NAMALWA (cell line): ENCODE measurements at places on chromosomes 5 and 9.
A peak's percentile ranks its signal among the peaks of the same experiment; 100 is the strongest.

DNA sequence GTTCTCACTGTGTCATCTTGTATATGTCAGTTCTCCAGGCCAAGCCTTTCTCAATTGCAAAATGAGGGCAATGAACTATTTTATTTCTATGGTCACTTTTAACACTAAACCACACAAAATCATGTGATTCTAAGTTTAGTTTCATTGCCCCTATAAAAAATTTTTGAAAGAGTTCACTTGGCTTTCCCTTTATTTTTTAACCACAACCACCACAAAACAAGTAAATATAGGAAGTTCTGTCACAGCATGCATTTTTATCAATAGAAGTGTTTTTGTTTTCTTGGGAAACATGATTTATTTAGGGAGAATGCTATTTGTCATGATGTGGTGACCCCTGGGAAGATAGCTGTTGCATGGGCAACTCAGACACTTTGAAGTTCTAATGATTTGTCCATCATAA, 169.1 kb downstream of the CSNK1G3 start:
- DNase-seq = no peak

DNA sequence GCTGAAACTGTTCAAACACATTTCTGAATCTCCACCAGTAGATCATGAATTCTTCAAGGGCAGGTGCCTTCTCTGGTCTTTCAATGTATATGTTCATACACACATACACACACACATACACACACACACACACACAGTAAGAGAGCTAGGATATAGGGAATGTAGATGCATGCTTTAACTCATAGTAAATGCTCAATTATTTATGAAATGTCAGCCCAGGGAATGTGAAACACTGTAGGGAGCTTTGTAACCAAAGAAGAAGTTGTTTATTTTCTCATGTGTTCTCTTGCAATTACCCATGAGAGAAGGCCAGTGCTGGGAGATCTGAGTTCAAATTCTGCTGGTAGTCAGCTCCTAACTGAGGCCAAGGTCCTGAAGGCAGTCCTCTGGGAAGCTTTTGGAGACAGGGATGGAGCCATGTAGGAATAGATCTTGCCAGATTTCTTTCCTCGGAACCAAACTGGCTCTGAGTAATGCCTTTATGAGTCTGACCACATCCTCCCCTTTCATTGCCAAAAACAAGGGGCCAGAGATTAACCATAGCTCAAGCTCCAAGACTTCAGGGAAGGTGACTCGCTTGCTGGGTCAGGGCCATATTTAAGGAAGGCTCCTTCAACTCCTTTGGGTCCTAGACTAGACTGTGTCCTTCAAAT, 487.0 kb upstream of the TNC start:
- no peak for DNase-seq

GRCh38 chr5:95838556-95838955, 16.0 kb upstream of the GLRX start:
- no peak for DNase-seq

GRCh38 chr9:109912726-109913460, 132.9 kb downstream of the PALM2AKAP2 start:
- peak; percentile 37 for DNase-seq

DNA sequence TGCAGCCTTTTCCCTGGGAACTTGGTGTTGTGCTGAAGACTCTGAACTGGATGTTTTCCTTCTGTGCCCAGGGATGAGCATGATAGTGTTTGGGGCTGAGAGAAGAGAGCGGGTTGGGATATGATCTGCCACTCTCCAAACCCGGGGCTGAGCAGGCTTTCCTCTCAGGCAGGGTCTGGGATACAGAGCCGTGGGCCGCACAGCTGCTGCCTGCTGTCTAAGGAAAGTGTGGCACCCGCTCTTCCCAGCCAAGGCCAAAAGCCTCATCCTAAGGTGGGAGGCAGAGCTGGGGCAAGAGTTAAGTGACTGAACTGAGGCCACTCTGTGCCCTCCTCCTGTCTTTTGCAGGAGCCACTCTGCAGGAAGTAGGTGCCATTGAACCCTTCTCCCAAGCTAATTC, 83.6 kb upstream of the PITX1 start:
- DNase-seq = no peak

GRCh38 chr5:155044591-155044990, 31.0 kb downstream of the KIF4B start:
- no peak for DNase-seq

DNA sequence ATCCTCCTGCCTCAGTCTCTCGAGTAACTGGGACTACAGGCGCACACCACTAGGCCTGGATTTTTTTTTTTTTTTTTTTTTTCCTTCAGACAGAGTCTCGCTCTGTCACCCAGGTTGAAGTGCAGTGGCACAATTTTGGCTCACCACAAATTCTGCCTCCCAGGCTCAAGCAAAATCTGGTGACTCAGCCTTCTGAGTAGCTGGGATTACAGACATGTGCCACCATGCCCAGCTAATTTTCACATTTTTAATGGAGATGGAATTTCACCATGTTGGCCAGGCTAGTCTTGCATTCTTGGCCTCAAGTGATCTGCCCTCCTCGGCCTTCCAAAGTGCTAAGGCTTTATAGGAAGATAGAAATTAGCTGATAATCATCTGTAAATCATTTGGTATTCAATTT, 43.9 kb downstream of the NSA2 start:
- DNase-seq = no peak

GRCh38 chr5:16713386-16713928, 96.7 kb upstream of the RETREG1 start:
- no peak for DNase-seq

- DNase-seq = peak; percentile 95
Observed at GRCh38 chr9:104968025-104968982, 40.3 kb upstream of the ABCA1 start.

GRCh38 chr5:17312358-17312757, 94.9 kb downstream of the BASP1 start:
- no peak for DNase-seq

GRCh38 chr5:170843870-170844269, 17.9 kb upstream of the RANBP17 start:
- DNase-seq = no peak

- DNase-seq = no peak
Observed at GRCh38 chr5:14219800-14220512, 76.8 kb downstream of the TRIO start.

GRCh38 chr9:114187827-114188226, 32.5 kb downstream of the COL27A1 start:
- no peak for DNase-seq

DNA sequence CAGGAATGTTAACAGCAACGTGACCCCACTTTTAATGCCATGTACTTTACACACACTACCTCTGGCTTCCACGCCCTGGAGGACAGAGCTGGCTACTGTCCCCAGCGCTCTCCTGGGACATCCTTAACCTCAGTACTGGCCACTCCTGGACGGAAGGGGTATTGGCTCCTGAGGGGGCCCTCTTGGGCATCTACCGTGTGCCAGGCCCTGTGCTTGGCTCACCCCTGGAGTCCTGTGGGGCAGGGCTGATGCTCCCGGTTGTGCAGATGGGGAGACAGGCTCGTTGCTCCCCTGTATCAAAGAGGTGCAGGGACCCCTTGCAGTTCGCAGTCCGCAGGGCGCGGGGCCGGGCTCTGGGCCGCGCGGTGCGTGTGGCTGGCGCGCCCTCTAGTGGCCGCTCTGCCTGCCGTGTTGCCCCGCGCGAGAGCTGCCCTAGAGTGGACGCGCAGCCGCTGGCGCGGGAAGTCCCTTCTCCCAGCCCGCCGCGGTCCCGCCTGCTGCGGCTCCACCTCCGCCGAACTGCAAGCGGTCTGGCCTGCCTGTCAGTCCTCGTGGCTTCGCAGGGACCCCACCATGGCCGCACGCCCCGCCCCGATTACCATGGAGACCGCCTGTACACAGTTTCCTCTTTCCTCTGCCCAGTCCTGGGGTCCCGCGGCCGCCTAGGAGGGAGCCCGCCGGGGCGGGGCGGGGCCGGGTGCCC, at the start of gene WDR38:
TSS of gene WDR38 (plus strand) at position 632 of the 703 bp plus-strand sequence. CDS start 72 bp downstream, outside the sequence.
- peak; percentile 83 for DNase-seq

GRCh38 chr5:126851501-126852011, 74.6 kb downstream of the LMNB1 start:
- no peak for DNase-seq

- peak; percentile 22 for DNase-seq
Observed at GRCh38 chr5:3362606-3362910, 233.1 kb upstream of the IRX1 start.

DNA sequence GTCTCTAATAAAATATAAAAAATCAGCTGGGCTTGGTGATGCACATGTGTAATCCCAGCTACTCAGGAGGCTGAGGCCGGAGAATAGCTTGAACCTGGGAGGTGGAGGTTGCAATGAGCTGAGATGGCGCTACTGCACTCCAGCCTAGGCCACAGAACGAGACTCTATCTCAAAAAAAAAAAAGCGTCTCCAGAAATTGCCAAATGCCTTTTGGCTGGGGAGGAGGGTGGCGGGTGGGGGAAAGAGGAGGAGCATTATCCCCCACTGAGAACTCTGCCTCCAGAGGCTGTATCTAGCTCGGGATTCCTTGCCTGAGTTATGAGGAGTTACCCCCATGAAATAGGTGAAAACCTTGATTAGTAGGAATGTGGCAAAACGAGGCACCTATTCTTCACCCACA, 4.8 kb downstream of the ROPN1L start:
- no peak for DNase-seq

GRCh38 chr9:10875752-10876151, 262.9 kb upstream of the PTPRD start:
- DNase-seq = no peak

DNA sequence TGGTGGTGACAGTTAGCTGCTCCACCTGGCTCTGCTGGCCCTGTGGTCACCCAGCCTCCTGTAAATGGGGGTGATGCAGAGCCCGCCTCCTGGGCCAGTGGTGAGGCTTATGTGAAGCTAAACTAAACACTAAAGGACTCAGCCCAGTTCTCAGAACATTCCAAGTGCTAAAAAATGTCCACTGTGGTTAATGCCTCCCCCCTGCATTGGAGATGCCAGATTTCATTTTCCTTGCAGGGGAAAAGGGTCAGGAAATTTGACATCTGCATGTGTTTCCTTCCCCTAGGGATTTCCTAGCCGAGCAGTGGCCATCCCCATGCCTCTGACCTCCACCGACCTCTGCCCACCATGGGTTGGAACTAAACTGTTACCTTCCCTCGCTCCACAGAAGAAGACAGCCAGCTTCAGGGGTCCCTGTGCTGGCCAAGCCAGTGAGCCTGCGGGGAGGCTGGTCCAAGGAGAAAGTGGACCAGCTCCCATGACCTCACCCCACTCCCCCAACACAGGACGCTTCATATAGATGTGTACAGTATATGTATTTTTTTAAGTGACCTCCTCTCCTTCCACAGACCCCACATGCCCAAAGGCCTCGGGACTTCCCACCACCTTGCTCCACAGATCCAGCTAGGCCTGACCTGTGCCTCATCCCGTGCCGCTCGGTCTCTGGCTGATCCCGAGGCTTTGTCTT, 13.0 kb downstream of the CD74 start:
- peak; percentile 38 for DNase-seq

DNA sequence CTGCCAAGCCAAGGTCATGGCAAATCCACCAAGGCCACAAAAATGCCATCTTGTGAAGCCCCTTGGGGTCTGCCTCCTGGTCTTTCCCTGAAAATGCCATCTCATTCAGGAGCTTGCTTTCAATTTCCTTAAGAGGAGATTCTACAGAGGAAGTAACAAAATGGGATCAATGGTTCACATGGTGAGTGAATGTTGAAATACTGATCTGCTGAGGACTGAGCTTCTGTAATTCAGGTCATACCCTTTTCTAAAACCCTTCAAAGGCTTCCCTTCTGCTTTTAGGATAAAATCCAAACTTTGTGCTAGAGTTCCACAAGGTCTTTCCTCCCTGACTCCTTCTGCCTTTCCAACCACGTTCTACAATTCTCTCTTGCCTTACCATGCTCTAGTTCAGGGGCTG, 24.7 kb upstream of the NR3C1 start:
- DNase-seq = no peak

DNA sequence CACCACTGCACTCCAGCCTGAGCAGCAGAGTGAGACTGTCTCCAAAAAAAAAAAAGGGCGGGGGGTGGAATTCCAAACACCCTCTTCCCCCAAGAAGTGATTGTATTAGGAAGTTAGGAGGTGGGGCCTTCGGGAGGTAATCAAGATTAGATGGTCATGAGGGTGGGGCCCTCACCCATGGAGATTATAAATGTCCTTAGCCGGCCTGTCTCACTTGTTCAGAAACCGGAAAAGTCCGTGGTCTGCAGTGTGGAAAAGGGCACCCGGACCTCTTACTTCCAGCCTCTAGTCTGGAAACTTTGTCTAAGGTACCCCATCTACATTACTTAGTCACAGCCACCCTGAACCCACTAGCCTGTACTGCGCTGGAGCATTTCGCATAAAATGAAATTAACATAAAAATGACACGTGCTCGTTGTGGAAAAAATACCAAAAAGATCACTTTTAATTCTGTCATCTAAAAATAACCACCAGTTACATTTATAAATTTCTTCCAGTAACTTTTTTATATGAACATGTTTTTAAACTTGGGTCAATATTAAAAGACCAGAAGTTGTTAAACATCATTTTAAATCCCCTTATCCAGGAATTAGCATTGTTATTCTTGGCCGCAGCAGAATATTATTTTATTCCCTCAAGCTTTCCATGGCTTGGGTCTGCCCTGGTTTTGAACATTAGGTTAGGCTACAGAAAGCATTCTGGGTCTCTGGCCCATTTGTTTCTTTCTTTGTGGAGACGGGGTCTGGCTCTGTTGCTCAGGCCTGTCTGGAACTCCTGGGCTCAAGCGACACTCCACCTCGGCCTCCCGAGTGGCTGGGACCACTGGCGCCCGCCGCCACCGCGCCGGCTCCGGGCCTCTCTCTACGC, 1.2 kb upstream of the CKS2 start:
- peak; percentile 59 for DNase-seq

DNA sequence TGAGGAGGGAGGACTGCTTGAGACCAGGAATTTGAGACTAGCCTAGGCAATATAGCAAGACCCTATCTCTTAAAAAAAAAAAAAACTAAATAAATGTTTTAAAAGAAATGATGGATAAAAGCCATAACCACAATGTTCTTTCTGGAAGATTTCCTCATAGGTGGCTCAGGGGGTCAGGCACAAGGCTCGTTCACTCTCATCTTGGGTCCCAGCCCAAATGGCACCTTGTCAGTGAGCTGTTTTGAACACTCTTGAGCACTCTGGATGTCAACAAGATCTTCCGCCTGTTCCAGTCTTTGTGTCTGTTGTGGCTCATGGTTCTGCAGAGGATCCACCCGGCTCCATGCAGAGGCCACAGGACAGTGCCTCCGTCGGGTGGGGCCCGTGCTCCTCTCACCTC, 35.7 kb upstream of the LMX1B start:
- no peak for DNase-seq

DNA sequence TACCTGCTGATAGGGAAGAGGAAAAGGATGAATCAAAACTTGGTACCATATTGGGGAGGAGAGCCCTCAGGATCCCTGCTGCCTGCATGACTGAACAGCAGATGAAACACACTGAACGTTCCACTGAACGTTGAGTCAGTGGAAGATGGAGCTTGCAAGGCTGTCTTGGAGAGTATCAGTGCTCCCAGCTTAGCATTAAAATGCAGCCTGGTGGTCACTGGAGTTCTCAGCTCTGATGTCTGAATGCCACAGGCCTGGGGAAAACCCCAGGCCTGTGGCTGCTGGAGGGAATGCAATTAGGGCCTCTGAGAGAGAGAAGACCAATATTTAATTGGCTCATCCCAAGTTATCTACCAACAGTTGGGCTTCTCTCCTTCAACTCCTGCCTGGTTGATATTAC, 54.5 kb downstream of the PDE4D start:
- DNase-seq = no peak

GRCh38 chr5:113294311-113295110, 140.3 kb downstream of the TSSK1B start:
- no peak for DNase-seq
